ENCODE measurements at places on chromosomes 5 and 9. TPM values are rescaled to one million over a fixed set of nuclear protein-coding genes. Genes with fewer than 3 reads are reported as not detected.

ADAMTS6 gene
- 3.3 TPM for polyA plus RNA-seq

DNA sequence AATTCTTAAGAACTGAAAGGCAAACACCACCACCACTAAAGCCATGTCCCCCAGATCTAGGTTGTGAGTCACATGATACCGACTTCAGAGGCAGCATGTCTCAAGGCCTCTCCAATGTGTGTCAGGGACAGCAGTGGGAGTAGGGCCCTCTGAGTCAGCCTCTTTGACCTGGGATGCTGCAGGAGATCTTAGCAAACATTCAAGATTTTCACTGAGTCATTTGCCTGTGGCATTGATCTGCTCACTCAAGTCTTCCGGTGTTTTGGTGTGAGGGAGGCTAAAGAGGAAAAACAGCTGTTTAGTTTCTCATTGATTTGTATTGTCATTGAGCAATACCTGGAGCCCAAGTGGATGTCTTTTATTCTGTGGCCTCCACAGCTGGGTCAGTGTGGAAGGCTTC, 36.1 kb downstream of the TMC1 start:
- no peak for DNase-seq

GRCh38 chr9:125262294-125262991, 817 bp downstream of the GAPVD1 start:
- DNase-seq, result no peak

DNA sequence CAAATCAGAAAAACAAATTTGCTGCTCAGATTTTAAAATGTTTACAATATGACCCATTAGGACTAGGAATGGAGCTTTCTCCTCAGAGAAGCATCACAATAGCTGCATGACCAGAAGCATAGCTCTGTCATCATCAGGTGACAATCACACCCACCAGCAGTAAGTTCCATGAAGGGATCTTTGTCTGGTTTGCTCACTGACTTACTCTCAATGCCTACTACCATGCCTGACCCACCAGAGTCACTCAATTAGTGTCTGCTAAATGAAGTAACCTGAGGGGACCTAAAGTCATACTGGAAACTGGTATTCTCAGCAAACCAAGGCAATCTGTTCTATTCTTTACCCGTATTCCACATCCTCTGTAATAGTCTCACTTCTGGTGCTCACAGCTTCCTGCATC, 7.7 kb downstream of the ERMP1 start:
- DNase-seq, result no peak

- peak; percentile 65 for DNase-seq
Measured at GRCh38 chr9:121604242-121604641, 47.2 kb upstream of the DAB2IP start.

- DNase-seq, result no peak
Measured at GRCh38 chr5:103513701-103514100, 48.9 kb downstream of the NUDT12 start.

- DNase-seq, result no peak
Measured at GRCh38 chr5:180865981-180866695, 5.1 kb upstream of the ZFP62 start.

GRCh38 chr9:9498846-9499245, 1114.0 kb downstream of the PTPRD start:
- no peak for DNase-seq

GRCh38 chr9:79028101-79028500, 543.7 kb upstream of the TLE4 start:
- DNase-seq, result no peak

DNA sequence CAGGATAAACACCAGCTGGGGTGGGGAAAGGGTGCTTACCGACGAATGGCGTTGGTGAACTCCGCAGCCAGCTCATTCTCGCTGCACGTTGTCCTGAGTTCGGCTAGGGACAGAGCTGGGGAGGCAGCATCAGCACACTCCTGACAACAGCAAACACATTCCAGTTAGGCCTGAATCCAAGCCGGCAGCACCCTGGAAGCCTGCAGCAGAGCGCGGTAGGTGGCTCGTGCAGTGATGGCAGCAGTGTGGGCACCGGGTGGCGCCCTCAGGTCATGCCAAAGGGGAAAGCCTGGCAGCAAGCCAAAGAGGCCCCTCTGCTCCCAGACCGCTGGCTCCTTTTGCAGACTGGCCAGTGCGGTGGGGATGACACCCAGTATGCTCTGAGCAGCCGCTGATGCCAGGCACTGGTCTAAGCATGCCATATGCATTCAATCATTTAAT, 66.9 kb downstream of the DCP2 start:
- peak; percentile 54 for DNase-seq

TMC1 gene
- not detected for polyA plus RNA-seq

DNA sequence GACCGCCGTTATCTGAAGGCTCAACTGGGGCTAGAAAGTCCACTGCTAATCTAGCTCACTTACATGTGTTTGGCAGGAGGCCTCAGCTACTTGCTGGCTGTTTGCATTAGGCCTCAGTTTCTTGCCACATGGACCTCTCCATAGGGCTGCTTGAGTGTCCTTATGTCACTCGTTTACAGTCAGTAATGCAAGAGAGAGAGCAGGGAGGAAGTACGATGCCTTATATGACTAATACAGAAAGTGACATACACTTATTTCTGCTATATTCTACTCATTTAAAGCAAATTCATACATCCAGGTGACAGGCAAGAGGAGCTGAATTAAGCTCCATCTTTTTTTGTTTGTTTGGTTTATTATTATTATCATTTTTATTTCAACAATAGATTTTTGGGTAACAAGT, 179.6 kb downstream of the LURAP1L start:
- no peak for DNase-seq

DNA sequence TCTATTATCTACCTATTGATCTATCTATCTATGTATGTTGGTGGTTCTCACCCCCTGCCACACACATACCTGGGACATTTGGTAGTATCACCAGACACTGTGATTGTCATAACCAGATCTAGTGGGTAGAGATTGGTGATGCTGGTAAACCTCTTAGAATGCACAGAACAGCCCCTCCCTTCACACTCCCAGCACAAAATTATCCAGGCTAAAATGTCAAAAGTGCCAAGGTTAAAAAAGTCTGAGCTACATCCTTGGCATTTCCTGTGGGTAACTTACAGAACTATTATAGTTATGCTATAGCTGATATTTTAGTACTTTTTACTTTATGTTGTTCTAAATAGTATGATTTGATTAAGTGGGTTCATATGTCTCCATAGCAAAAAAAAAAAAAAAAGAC, 151.0 kb downstream of the FER start:
- DNase-seq, result no peak

- DNase-seq, result peak; percentile 14
Measured at GRCh38 chr5:33423018-33423630, 17.6 kb upstream of the TARS1 start.

GRCh38 chr9:93119953-93120845, 13.9 kb downstream of the NINJ1 start:
- DNase-seq, result peak; percentile 98

GRCh38 chr9:89606049-89606623, 1.3 kb downstream of the GADD45G start:
- DNase-seq, result peak; percentile 75

GRCh38 chr5:146699664-146700418, 178.7 kb downstream of the PPP2R2B start:
- DNase-seq, result peak; percentile 36

DNA sequence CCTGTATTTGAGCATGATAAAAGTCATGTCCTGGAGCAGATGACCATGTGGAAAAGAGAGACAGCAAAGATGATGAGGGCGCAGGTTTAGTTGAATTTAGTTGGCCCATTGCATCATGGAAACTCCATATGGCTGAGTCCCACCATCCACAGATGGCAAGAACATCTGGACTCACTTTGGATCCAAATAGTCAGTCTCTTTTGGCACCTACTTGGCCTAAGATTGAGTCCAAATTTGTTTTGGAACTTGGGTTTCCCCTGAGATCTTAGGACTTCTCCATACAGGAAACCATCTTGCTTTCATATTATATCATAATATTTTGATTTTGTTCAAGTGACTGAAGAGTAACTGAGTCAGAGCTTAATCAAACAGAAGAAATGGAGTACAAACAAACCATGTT, 217.5 kb downstream of the DRD1 start:
- no peak for DNase-seq

CTXN3 gene
- not detected for polyA plus RNA-seq

GRCh38 chr9:132748450-132748849, 78.2 kb downstream of the GTF3C4 start:
- no peak for DNase-seq

DNA sequence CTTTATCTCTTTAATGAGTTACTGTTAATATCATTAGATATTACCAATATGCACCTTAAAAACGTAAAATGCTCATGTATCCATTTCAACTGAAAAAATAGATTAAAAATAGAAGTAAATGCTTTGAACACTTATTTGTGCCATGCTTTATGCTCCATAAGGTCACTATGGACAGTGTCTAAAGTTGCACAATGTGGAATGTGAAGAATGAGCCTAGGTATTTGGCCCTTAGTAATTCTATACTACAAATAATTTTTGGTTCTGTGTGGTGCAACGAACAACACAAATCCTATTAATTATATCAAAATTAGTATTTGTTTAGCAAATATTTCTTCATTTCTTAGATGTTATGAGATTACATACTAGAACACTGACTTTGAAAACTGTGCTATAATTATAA, 469.9 kb upstream of the TUSC1 start:
- DNase-seq, result no peak

PLAC8L1 gene
- 1.1 TPM for polyA plus RNA-seq

DNA sequence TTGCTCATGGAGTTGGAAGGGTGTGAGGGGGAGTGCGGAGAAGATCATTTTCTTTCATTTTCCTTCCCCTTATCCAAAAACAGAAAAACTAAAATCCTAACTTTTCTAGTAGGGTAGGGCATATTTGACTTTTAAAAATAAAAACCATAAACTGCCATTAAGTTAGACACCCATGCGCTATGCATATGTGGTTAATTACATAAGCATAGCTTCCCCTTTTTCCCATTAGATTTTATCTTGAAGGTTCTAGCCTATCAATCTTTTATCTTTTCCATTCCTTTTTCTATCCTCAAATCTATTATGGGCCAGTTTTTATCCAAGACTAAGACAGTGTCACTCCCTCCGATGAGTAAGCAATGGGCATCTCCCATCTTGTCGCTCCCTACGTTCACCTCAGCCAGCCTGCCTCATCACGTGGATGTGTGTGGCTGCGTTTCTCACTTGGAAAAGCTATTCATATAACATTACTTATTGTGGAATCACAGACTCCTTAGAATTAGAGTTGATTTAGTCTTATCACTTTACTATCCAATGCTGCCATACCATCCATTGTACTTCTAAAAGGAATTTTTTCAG, 49.2 kb downstream of the PCSK5 start:
- no peak for DNase-seq

PCDH1 gene
- 1.2 TPM for polyA plus RNA-seq

ZNF782 gene
- 3.0 TPM for polyA plus RNA-seq

- no peak for DNase-seq
Measured at GRCh38 chr5:140221697-140222223, 46.8 kb downstream of the CYSTM1 start.

DNA sequence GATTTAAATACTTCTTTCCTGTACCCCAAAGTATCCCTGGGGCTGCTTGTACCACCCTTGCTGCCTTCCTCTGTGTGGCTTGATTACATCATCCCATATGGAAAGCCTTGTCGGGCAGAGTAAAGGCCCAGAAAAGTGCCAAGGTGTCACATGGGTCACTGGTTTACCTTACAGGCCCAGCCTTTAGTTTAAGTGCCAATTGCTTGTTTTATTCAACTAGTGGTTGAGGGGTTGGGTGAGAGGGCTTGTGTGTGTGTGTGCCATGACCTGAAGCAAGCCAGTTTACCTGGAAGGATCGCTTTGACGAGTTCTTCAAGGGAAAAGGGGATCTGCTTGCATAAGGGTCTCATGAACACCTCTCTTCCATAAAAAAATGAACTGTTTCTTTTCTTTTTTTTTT, 7.8 kb upstream of the HSPA9 start:
- DNase-seq, result no peak

GRCh38 chr9:97440160-97440559, 28.3 kb downstream of the TDRD7 start:
- DNase-seq, result no peak

DNA sequence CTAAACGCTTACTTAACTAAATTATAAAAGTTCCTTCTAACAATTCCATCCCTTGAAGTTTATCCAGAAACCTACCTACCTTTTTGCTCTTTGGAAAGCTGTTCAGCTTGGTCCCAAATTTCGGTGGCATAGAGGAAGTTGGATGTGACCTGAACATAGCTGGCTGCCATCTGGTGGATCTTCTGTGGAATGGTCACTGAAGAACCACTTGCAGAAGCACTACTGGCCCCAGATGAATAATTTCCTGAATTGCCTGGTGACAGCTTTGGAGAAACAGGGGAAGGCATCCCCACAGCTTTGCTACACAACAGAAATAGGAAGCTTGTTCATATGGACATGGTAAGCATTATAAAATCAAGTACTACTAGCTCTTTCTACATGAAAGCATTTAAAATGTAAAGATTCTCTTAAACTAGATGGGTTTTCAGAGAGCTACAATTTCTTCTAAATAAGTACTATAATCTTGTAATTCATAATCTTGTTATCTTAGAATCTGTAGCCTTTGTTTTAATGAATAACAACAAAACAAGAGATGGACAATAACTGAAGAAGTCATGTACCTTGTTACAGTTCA, 9.9 kb downstream of the LEAP2 start:
- DNase-seq, result peak; percentile 81

FEM1C gene
- polyA plus RNA-seq, result 9.2 TPM

- no peak for DNase-seq
Measured at GRCh38 chr5:78793907-78794662, 145.5 kb upstream of the LHFPL2 start.

TMEM38B gene
- polyA plus RNA-seq, result 30.9 TPM

GRCh38 chr5:172773481-172774469, 2.8 kb upstream of the DUSP1 start:
- DNase-seq, result no peak

DNA sequence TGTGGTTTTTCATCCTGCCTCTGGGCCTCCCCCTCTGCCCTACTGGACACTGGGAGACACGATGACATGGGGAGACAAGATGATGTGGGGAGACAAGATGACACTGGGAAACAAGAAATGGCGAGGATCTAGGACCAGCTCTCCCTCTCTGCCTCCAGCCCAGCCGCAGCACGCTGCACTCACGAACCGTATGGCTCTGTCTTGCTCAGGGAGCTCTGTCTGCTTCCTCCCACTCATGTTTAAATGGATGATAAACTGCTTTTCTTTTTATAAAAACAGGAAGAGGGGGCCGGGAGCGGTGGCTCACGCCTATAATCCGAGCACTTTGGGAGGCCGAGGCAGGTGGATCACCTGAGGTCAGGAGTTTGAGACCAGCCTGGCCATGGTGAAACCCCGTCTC, 73.7 kb downstream of the SPATA31D1 start:
- no peak for DNase-seq

EIF4EBP3 gene
- polyA plus RNA-seq, result 6.6 TPM

KCNMB1 gene
- 3.9 TPM for polyA plus RNA-seq

DNA sequence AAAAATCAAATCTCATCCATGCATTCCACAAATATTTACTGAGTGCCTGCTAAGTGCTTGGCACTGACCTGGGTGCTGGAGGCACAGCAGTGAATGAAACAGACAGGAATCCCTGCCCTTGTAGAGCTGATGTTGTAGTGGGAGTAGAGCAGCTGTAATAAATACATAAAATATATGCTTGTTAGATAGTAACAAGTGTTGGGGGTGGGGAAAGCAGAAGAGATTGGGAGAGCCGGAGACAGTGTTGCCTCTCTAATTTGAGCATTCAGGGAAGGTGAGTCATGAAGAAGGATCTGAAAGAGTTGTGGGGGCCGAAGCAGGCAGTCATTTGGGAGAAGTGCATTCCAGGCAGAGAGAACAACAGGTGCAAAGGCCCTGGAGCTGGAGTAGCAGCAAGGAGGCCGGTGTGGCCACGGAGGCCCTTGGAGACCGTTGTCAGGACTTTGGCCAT, 97.9 kb downstream of the ZNF618 start:
- DNase-seq, result peak; percentile 22

CER1 gene
- polyA plus RNA-seq, result not detected

TAF11L13 gene
- polyA plus RNA-seq, result not detected

STRBP gene
- 42.9 TPM for polyA plus RNA-seq

- DNase-seq, result no peak
Measured at GRCh38 chr9:34267660-34268059, 61.4 kb downstream of the KIF24 start.

Data from cardiac muscle cell (in vitro differentiated cells and primary cell).